ENCODE measurements at places on chromosomes 12 and 14.

GRCh38 chr12:52860102-52860823 is 11.5 kb upstream of the KRT78 start:
- DNase-seq: no peak

GRCh38 chr12:124201248-124201647 is 93.6 kb upstream of the RFLNA start:
- DNase-seq: no peak

GRCh38 chr14:61479746-61480502 is 158.5 kb downstream of the PRKCH start:
- DNase-seq: no peak

DNA sequence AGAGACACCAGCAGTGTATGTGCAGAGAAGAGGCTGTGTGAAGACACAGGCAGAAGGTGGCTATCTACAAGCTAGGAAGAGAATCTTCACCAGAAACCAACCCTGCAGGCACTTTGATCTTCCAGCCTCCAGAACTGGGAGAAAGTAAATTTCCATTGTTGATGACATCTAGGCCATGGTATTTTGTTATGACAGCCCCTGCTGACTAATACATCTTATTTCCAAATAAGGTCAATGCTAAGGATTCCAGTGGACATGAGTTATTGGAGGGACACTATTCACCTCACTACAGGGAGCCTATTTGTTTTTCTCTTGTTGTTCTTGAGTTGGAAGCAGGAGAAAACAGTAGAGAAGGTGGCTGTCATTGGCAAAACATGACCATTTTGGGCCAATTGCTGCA is 88.5 kb upstream of the RIN3 start:
- DNase-seq: no peak

DNA sequence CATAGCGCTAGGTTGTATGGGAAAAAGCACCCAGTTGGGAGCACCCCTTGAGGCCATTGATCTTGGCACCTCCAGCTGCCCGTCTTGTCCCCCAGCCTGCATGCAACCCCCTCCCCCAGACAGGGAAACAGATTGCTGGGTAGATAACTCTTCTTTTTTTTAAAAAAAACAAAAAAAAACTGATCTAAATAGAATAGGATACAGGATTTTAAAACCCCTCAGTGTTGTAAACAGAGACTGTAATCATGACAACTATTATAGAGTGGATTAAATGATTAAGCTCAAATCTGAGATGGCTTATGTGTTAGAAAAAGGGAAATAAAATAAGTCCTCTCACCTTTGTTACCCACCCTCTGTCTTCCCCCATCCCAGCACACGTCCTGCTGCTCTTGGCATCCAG is 48.9 kb downstream of the MAX start:
- no peak for DNase-seq

DNA sequence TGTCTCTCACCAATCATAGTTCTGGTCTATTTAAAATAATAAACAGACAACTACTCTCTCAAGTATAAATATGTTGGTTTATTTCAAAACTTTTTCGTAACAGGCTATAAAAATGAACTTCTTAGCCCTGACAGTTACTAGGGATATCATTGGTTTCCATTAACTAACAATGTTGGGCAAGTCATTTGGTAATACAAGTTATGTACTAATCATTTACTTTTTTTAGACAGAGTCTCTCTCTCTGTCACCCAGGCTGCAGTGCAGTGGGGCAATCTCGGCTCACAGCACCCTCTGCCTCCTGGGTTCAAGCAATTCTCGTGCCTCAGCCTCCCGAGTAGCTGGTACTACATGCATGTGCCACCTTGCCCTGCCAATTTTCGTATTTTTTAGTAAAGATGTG is 14.6 kb upstream of the KANSL2 start:
- DNase-seq: no peak

GRCh38 chr12:67026487-67027246 is 242.5 kb upstream of the CAND1 start:
- no peak for DNase-seq

GRCh38 chr12:101746661-101747060 is 7.4 kb upstream of the SYCP3 start:
- DNase-seq: no peak

DNA sequence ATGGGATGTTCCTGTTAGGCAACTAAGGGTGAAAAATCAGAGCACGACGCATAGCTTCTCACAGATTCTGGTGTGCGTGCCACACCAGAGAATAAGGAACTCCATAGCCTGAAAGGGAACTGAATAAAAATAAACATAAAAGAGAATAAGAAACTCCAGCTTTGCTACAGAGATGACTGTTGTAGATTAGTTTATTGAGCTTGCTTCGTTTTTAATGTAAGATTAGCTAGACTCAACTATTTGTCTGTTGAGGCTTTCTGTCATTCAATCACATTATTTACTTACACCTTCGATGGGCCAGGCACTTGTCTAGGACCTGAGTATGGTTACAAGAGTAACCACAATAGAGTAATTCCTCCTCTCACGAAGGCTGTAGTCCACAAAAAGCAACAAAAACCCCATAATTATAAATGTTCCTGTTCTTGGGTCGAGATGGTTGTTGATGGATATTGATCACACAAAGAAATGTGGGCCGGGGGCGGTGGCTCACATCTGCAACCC is 807 bp upstream of the ZCCHC8 start:
- DNase-seq: no peak

DNA sequence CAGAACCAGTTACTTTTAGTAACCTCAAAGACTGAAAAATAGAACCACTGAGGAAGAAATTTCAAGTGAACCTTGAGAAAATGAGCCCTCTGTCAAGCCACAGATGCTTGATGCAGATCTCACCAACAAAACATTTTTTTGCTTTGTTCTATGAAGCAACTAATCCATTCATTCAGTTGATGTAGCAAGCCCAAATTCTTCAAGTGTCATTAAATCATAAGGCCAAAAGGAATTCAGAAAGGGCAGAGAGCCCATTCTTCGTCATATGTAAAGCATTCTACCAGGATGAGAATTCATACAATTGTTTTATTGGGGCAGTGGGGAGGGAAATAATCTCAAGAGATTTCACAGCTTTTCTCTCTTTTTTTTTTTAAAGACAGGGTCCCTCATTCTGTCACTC is 218.0 kb upstream of the RGS6 start:
- DNase-seq: no peak

DNA sequence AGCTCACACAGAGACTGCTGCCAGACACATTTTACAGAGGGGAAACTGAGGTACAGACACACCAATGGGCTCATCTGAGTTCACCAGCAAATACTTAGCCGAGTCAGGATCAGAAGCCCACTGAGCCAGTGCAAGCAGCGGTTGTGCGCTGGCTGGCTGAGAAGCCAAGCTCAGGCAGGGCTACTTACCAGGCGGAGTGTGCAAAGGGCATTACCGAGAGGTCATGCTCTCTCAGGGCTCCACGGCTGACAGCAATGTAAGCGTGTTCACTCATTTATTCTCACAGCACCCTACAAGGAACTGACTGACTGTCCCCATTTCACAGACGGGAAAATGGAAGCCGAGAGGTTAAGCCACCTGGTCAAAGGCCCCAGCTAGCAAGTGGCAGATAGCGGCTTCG is 63.7 kb downstream of the RFLNA start:
- DNase-seq: no peak

DNA sequence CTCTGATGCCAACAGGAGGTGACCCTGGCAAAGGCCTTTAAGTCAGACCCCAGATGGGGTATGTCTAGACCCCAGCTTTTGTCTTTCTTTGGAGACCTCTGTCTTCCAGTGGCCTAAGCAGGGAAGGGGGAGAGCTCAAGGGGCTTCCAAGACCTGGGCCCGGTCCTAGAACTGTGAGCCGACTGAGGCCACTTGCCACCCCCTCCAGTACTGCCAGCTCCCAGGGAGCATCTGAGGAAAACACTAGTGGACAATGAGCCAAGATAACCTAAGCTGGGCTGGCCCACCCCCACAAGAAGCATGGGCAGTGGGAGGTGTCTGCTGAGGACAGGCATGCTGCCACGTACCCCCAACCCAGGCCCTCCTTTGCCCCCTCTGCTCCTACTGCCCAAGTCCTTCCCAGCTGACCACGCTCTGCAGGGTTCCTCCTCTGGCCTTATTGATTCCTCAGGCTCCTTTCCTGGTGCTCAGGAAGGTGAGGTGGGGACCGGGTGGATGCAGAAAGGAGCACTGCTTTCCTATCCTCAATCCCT is 21.1 kb downstream of the VDR start:
- no peak for DNase-seq

- no peak for DNase-seq
Measured at GRCh38 chr14:64950889-64951288, 8.3 kb upstream of the GPX2 start.

DNA sequence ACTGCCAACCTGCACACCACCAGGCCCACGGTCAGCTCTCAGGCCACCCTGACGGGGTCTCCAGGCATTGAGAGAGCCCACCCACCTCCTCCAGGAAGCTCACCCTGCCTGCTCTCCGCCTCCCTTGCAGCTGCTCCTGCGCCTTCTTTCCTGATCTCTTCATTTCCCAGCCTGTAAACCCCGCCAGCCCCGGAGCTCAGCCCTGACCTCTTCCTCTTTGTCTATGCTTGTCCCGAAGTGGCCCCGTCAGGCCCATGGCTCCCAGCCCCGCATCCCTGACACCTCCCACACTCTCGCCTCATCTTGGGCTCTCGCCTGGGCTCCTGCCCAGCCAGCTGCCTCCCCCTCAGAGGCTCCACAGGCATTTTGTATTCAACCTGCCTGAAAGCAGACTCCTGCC is 139.3 kb downstream of the CALM1 start:
- no peak for DNase-seq

DNA sequence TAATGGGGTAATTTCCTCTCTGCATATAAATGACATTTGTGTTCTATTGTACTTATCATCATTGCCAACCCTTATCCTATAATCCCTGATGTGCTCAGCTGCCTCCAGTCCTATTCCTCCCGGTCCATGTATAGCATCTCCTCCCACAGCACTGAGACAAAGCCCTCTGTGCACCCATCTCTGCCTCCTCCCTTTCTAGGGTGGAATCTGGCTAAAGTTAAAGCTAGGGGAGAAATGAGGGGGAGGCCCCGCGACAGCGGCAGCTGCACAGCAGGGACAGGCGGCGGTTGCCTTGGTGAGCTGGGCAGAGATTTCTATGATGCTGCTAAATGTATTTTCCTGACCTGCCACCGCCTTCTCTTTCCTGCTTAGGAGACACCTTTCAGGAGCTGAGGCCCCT is 12.8 kb upstream of the ZDHHC22 start:
- no peak for DNase-seq

DNA sequence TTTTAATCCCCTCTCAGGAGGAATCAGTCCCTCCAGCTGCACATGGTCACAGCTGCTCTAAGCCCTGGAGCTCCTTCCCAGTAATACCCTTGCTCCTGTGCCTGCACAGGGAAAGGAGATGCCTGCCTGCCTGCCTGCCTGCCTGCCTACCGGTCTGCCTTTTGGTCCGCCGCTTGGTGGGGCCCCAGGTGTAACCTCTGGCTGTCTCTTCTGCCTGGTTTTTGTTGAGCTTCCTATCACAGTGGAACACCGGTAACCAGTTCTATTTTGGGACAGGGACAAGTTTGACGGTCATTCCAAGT is 99.8 kb downstream of the DAD1 start:
- no peak for DNase-seq

- DNase-seq: no peak
Measured at GRCh38 chr14:54083549-54084239, 127.1 kb upstream of the BMP4 start.

DNA sequence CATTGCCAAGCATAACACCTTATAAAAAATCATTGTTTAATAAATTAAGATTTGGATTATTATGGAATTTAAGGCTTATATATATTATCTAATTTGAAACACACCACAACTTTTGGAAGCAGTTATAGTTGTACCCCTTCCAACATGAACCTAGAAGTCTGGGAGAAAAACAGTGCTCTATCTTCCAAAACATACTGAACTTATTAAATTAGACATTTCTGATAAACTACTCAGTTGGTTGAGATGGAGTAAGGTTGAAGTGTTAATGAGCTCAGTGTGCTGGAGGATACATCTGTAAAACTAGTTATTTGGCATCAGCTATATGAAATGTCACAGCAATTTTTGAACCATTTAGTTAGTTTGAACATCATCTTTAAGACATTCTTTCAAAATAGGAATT is 227.4 kb downstream of the ALX1 start:
- no peak for DNase-seq

DNA sequence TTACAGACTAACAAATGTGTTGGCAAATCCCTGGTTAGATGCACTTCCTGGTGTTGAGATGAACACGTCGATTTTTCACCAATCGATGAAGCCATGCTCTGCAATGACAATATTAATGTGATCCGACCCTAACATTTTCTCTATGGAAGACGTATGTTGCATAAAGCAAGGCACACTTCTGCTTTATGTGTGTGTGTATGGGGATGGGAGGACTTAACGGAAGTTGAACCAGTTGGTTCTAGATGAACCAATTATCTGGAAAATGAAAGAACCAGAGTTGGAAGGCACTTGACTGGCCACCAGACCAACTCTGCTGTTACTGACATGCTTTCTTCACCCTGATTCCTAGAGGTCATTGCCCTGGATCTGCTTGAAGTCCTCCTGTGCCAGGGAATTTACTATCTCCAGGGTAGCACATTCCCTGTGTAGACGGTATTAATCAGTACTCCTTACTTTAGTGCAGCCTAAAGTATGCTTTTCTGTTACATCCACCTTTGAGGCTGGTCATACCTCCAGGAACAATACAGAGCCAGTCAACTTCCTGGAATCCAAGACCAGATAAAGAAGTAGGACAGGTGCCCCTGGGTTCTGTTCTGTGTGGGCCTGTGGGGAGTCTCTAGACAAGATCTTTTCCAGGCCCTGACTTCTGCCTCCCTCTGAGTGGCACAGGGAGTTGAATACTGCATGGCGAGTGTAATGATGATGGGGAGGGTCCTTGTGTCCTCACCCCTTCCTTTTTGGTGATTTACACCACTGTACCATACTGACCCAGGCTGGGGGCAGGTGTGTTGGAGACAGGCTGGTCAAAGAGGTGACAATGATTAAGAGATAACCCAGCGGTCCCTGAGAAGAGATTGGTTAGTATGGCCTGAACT is 4.1 kb downstream of the SDR39U1 start:
- DNase-seq: no peak

DNA sequence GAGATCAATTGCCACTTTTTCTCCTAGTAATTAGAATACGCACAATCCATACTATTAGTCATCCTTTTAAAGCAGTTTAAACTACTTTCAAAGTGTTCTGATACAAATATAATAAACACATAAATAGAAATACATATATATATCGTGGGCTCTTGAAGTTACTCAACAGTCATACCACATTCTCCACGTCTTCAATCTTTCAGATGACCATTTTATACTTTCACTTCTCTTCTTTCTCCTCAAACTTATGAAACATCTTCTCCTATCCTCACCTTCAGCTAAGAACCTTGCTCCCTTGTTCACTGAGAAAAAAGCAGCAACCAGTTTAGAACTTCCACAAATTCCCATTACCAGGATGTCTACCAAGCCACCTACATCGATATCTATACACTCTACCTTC is 19.2 kb downstream of the CEP290 start:
- DNase-seq: no peak

DNA sequence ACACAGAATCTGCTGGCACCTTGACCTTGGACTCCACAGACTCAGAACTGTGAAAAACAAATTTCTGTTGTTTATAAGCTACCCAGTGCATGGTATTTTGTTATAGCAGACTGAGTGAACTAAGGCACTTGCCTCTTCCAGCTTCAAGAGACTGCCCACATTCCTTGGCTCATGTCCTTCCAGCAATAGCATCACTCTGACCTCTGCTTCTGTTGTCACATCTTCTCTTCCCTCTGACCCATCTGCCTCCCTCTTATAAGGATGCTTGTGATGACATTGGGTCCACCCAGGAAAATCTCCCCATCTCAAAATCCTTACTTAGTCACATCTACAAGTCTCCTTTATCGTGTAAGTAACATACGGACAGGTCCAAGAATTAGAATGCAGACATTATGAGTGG is 200.4 kb downstream of the PIK3C2G start:
- DNase-seq: no peak

- no peak for DNase-seq
Measured at GRCh38 chr12:92950011-92950410, 20.9 kb upstream of the EEA1 start.
